Hepatocyte (in vitro differentiated cells): ENCODE measurements at places on chromosomes 12 and 14.

- DNase-seq, result no peak
These were observed 68.7 kb downstream of the DHRS2 start for GRCh38 chr14:23704890-23705289.

DNA sequence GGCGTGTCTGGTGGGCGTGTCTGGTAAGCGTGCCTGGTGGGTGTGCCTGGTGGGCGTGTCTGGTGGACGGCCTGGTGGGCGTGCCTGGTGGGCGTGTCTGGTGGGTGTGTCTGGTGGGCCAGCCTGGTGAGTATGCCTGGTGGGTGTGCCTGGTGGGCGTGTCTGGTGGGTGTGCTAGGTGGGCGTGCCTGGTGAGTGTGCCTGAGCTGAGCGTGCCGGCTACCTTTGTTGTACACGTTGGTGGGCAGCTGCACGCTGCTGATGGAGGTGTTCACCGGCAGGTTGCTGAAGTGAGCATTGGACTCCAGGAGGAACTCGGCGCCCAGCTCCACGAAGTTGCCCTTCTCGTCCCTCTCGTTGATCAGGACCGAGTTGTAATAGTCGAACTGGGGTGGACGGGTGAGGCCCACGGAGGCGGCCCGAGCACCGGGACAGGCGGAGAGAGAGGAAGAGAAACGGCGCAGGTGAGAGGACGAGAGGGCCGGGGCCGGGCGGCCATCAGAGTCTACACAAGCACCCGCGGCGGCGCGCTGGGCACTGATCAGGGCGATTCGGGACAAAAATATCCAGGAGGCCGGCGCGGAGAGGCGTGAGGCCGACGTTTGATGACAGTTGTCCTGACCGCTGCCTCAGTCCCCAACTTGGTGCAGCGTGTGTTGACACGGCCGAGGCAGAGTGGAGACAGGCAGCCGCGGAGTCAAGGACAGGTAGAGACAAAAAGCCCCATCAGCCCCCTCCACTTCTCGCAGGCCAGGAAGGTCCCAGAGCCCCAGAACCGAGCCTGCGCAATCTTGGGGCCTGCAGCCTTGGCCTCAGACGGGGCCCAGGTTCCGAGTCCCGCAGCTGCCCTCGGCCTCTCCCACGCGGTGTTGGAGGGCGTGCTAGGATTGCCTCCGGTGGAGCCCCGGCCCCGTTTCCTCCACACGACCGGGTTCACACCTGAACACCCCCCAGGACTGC is 10.5 kb downstream of the CACNA2D4 start:
- DNase-seq, result peak; percentile 3

DNA sequence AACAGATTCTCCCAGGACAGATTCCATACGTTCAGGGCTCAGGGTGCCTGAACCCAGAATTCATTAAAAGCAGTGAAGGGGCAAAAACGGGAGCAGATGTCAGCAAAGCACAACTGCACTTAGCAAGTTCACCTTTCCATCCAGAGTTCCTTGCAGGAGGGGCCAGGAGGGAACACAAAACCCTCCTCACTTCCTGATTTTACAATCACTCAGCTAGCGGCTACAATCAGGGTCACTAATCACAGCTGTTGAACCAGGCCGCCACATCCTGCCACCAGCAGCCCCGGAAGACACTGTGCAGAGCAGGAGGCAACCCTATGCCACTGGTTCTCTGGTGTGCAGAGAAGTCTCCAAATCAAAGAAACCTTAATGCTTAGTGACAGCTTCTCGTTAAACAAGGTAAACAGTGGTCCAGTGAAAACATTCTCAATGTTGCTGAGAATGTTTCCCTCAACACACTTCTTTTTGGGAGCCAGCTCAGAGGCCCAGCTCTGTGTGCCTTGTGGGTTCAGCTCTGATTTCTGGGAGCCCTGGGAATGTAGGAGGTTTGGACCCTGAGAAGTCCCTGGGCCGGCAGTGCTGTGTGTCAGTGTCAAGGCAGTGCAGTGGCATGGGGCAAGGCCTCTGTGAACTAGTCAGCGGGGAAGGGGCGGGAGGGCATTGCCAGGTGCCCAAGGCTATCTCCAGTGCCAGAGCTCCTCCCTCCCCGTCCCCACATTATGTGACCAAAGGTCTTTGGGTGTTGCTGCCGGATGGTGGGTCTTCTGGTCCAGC is 54.5 kb downstream of the VCPKMT start:
- DNase-seq, result peak; percentile 62

DNA sequence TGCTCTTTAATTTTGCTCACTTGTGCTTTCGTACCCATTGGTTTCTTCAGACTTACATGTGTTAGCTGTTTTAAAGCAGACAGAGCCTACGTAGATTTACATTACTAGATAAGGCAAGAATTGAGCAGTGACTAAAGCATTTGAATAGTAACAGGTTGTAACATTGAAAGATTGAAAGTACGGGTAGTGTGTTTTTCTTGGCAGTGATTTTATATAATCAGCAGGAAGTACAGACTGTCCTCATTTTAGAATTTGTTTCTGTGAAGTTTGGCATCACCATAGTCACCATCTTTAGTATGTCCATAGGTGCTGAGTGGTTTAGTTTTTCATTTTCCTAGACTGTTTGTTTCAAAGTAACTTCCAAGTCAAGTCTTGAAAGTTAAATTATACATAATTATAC is 14.0 kb downstream of the RTRAF start:
- no peak for DNase-seq

- DNase-seq, result no peak
These were observed 61.7 kb downstream of the PPP1R12A start for GRCh38 chr12:79873201-79873600.

GRCh38 chr14:25882899-25883298 is 714.9 kb downstream of the NOVA1 start:
- DNase-seq, result no peak

DNA sequence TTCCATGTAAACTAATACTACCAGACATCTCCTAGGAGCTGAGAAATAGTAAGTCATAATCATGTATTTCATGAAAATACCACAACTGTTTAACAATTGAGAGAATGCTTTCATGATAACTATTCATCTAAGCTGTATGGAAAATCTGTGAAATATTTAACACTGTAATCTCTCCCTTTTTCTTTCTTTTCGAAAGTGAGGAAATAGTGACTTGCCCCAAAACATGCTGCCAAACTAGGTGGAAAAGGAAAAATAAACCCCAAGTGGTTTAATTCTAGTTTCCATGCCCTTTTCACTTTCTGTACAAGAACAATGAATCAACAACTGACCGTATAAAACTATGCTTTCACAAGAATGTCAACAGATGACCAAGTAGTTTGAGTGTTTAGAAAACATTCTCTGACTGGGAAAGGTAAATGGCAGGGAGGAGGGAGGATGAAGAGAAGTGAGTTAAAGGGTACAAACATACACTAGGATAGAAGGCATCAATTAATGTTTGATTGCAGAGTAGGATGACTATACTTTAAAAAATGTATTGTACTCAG is 147.5 kb upstream of the AVPR1A start:
- no peak for DNase-seq
